HFFc6 (cell line): ENCODE measurements at places on chromosomes 5 and 9.
A peak's percentile ranks its signal among the peaks of the same experiment; 100 is the strongest.

DNA sequence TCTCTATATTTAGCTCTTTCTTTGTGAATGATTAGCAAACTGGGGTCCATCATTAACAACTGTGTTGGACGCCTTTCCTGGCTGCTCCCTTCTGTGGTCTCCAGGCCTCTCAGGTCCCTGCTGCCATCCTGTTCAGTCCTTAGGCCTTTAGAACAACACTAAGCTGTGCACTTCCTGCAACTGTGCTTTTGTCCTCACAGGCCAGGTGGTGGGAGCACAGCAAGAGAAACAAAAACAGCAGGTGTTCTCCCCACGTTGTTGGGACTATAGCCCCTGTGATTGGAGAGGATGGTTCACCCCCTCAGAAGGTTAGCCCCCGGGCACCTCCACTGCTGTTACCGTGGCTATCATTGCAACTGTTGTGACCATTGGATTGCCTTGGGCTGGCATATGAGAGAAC lies 41.7 kb upstream of the CLINT1 start:
- no peak for DNase-seq

- no peak for DNase-seq
Observed at GRCh38 chr5:112951124-112951702, 25.4 kb upstream of the DCP2 start.

DNA sequence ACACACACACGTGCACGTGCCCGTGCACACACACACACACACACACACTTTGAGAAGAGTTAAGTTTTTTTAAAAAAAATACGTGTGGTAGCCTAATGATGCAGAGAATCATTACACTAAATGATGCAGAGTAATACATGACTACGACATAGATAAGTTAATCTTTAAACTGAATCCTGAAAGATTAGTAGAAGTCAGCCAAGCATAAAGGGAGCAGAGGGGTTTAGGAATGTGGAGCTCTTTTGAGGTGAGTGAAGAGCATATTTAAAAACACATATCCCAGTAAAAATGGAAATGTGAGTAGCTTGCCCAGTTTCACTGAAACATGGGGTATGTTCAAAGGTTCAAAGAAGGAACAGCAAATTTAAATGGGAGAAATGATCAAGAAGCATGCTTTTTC lies 61.3 kb upstream of the TYRP1 start:
- DNase-seq, result no peak

DNA sequence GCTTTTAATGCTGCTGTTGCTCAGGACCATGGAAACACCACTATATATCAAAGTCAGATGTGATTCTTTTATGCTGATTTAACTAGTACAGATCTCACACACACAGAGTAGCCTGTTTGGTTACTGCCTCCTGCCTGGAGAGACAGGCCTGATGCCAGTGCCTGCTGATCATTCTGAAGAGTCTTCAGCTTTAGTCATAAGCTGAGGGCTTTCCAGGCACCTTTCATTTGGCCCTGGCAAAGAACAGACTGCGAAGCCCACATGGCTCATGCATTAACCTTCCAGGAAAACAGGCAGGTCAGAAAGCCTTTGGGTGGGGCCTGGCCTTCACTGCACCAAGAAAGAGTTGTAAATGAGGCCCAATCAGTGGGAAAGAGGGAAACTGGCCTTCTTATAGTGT lies 144.7 kb downstream of the SAXO1 start:
- no peak for DNase-seq

GRCh38 chr5:158809310-158809850 lies 290.3 kb downstream of the EBF1 start:
- DNase-seq, result no peak

GRCh38 chr9:9819886-9820285 lies 792.9 kb downstream of the PTPRD start:
- DNase-seq, result no peak

DNA sequence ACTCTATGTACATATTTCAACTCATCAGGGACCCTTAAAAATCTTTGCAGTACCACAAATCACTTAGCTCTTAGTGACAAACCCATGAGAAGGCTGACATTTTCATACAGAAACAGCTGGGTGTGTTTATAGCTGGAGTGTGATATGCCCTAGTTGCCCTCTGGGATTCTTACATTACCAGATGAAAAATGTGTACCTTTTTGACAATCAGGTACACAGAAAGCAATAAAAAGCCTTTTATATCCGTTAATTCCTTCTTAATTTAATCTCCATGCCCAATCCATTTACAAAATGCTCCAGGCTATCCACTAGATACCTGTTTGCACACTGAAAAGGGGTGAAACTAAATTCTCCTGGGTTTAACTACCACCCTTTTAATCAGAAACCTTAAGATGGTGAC lies 222.9 kb downstream of the KIAA0825 start:
- no peak for DNase-seq

- DNase-seq, result no peak
Observed at GRCh38 chr5:17426104-17426749, 71.8 kb upstream of the TAF11L2 start.

DNA sequence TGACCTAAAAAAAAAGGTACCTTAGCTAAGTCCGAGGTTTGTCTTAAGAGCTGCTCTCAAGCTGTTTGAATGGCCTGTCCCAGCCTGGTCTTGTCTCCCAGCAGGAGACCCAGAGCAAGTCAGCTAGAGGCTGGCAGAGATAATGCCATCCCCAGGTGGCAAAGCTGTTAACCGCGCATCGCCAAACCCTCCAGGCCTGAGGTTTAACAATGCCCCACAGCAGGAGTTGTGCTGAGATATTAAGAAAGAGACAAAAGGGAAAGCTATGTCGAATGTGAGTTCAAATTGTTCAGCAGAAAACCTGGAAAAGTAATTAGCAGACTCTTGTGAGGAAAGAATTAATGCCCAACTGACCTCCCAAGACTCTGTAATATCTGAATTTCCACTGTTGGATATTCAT lies 187.1 kb downstream of the FSTL4 start:
- DNase-seq, result no peak

DNA sequence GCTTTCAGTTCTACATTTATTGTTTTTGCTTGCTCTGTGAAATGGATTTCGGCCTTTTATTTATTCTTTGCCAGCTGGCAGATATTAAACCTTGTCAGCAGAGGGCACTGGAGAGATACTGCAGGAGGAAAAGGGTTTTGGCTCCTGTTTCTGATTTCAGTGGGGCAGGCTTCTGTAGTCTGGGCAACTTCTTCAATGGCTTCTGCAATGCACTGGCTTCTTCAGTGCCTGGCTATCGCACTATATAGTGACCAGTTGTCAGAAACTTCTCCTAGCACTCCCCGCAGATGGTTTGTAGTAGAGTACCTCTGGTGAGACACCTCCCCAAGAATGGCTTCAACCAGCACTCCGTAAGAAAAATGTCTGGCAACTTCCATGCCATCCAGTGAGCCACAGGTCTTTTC lies 3.2 kb upstream of the NFX1 start:
- peak; percentile 74 for DNase-seq

DNA sequence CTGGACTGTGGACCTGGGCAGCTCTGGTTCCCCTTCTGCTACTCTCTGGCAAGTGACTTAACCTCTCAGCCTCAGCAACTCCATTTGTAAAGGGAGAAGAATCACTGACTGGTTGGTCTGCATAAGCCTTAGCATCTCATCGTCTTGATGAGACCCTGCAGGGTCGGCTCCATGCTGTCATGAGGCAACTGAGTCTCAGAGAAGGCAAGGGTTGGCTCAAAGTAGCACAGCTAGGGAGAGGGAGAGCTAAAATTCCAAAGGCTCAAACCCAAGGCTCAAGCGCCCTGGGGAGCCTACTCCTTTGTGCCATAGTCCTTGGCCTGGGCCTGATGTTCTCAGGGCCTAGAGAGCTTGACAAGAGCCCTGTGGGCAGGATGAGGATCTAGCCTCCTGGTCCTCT lies 4.5 kb downstream of the FGFR4 start:
- DNase-seq, result no peak

- DNase-seq, result no peak
Observed at GRCh38 chr9:127647451-127647850, 35.4 kb downstream of the STXBP1 start.

GRCh38 chr5:175113947-175114346 lies 330.0 kb downstream of the DRD1 start:
- DNase-seq, result no peak

GRCh38 chr5:138543730-138544104 lies 681 bp upstream of the ETF1 start:
- no peak for DNase-seq

DNA sequence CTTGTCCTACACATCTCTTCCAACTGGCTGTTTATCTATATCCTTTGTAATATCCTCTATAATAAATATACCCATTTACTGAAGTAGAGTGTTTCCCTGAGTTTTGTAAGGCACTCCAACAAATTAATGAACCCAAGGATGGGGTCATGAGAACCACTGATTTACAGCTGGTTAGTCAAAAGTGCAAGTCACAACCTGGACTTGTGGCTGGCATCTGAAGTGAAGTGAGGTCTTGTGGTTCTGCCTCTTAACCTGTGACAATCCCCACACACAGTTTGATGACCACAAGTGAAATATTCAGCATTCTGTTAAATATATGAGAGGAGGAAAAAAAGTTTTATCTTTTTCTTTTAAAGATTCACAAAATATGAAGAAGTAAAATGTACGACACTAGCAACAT lies 126.1 kb downstream of the NR2F1-AS1 start:
- DNase-seq, result no peak

GRCh38 chr9:133163504-133164172 lies at the start of gene GBGT1:
GBGT1 (minus strand) TSS chr9:133163914; CDS start chr9:133162412, 1,502 bp downstream.
- DNase-seq, result no peak

DNA sequence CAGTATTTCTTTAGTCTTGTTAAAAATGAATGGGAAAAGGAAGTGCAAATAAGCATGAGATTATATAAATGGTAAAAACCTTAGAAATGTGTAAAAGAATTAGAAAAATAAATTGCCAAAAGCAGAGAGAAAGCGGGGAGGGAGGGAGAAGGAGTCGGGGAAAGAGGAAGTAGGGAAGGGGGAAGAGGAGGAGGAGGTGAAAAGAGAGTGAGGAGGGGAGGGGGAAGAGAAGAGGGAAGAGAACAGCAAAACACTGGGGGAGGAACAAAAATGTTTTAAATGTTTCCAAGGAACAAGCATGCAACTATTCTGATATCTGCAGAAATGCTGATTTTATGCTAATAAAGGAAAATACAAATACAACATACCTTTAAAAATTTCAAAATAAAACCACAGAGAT lies 317.5 kb downstream of the PIK3R1 start:
- DNase-seq, result no peak

DNA sequence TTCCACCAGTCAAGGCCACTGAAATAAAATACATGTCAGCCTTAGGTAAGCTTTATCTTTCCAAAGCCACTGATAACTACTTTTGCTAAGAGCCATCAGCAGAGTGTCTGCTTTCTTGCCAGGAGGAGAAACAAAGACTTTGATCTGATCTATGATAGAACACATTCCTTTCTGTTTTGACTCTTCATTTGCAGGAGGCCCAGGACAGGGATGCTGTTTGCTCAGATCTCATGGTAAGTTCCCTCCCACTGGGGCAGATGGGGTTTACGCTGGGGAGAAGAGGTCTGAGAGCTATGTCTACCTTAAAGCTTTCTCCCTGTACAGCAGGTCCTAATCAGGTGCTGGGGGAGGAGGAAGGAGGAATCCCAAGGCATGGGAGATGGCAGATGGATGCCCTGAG lies 497.6 kb downstream of the NTRK2 start:
- no peak for DNase-seq

DNA sequence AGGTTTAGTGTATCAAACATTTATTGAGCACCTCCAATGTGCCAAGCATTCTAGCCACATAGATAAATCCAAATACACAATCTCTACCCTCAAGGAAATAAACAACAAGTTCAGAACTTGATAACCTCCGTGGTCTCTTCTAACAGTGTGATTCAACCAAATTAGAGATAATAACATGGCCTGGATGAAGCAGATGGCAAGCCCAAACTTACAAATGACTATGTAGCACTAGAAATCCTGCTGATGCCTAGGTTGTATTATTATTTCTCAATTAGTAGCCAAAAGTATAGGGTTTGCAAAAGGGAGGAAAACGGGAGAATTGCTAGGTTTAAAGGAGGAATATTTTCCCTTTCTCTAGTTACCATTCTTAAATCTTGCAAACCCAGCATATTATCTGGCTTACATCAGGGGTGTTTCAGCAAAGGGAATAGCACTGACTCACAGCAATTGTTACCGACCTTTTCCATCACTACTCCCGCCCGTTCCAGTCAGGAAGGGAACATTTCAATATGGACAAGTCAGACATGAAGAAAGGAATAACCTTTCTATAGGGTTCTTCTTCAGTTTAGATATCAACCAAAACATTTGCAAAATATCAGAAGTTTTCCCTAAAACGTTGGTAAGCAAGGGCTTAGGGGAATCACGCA lies 2.3 kb downstream of the DPYSL3 start:
- DNase-seq, result peak; percentile 59

DNA sequence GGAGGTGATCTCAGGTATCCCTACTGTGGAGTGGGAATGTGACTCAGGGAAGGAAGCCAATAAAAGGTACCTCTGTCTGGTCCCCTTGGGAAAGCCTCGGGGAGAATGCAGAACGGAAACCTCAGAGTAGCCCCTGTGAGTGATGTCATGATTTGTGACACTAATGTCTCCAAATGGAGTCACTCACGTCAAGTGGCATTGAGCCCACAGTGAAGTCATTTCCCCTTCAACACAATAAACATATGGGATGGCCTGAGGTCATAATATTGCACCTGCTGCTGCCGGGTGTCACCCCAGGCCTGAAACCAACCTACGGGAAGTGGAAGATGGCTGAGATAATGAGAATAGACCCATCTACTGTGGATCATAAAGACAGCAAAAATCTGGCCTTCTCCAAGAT lies 75.9 kb upstream of the GOLM1 start:
- no peak for DNase-seq

GRCh38 chr9:68702493-68702892 lies 2.5 kb upstream of the PIP5K1B start:
- DNase-seq, result no peak

DNA sequence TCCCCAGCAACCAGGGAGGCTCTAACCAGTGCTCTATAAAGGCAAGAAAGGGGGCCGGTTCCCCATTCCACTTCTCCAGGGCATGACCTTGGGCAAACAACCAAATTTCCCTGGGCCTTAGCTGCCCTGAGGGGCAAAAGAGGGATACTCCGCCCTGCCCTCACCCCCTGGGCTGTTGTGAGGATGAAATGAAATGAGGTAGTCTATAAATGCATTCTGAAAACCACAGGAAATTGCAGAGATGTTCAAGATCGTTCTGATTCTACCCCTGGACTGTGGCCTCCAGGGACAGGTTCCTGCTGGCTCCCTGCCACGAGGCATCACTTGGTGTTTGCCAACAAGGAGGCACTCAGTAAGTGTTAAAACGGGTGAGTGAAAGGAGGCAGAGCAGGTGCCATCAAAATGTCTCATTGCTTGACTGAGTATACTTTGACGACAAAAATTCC lies 5.7 kb downstream of the RAPGEF1 start:
- no peak for DNase-seq

- DNase-seq, result no peak
Observed at GRCh38 chr5:52814352-52815148, 26.8 kb downstream of the ITGA1 start.

GRCh38 chr9:16236311-16236710 lies 634.2 kb downstream of the BNC2 start:
- peak; percentile 46 for DNase-seq

DNA sequence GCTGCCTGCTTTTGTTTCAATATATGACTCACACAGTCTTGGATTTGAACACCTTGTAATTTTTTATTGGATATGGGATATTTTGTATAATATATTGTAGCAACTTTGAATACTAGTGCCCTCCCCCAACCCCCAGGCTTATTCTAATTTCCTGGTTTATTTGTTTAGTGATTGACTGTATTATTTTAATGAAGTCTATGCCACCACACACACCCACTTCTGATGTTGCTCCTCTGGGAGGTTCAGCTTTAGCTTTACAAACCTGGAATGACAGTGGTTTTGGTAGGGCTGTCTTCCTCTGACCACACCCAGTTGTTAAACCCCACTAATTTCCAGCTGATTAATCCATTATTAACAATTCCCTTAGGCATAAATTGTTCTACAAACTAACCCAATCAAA lies 206.1 kb upstream of the NFIL3 start:
- no peak for DNase-seq
